Subcutaneous preadipocyte (primary cell): ENCODE measurements at places on chromosomes 2 and 18. TPM values are rescaled to one million over a fixed set of nuclear protein-coding genes. Genes with fewer than 3 reads are reported as not detected.

The TRIM43 gene
- total RNA-seq = not detected in 2 replicates

The PDE1A gene
- total RNA-seq = 0.39 and 4.0 TPM in 2 replicates

The L3MBTL4 gene
- 0.20 and 0.37 TPM in 2 replicates for total RNA-seq

The GAL3ST2 gene
- not detected in 2 replicates for total RNA-seq

The LRATD1 gene
- total RNA-seq = 0.37 and 1.2 TPM in 2 replicates

The TMEM198 gene
- 1.2 and 3.3 TPM in 2 replicates for total RNA-seq

The G6PC2 gene
- not detected in 2 replicates for total RNA-seq

The DYSF gene
- under 0.01 and 0.20 TPM in 2 replicates for total RNA-seq

The SH2D6 gene
- total RNA-seq = under 0.01 TPM in 1 of 2 replicates, not detected in the other
